Mesenteric fat pad (tissue), 1 donor: ENCODE measurements at places on chromosomes 11 and 22.

DNA sequence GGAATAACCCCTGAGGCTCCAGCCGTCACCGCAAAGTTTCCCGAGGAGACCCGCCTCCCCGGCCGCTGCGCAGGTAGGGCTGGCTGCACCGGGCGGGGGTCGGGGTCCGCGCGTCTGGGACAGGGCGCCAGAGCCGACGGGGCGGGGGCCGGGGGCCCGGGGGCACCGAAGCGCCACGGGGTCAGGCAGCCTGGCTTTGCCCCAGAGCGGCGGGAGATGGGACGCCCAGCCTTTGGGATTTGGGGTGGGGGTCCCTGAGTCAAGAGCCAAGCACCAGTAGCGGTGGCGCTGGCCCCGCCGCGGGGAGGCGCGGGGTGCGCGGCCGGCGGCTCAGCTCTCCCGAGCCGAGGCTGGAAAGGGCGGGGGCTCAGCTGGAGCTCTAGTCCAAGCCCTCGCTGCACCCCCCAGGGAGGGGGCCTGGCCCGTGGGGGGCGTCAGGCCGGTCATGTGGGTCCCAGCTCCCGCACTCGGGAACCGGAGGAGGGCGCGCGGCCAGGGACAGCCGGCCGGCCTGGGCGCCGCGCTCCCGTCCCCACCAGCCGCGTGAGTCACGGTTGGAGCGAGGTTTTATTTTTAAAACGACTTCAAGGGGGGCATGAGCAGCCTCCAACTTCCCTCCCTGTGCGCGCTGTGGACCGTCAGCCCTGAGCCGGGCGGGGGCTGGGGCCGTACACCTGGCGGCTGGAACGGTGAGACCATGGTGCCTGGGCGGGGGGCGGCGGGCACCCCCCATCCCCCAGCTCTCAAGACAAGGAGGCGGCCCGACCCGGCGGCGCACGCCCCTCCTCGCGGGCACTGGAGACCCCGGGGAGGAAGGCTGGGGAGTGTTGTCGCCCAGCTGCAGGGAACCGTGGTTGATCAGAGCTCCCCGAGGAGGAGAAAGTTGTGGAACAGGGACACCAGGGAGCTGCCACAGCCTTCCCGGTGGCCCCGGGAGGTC lies 626 bp downstream of the FLRT1 start:
- no peak for DNase-seq

DNA sequence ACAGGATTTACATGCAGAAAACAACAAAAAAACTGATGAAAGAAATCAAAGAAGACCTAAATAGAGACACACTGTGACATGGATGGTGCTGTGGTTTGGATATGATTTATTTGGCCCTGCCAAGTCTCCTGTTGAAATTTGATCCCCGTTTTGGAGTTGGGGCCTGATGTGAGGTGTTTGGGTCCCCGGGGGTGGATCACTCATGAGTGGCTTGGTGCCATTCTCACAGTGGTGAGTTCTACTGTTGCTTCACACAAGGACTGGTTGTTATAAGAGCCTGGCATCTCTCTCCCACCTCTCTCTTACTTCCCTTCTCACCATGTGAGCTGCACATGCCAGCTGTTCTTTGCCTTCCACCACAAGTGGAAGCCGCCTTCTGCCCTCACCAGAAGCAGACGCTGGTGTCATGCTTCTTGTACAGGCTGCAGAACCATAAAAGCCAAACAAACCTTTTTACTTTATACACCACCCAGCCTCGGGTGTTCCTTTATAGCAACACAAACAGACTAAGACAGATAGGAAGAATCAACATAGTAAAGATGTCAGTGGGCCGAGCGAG lies 7.8 kb upstream of the RTL6 start:
- no peak for DNase-seq

GRCh38 chr22:38460426-38460840 lies 5.4 kb upstream of the KCNJ4 start:
- DNase-seq = no peak

DNA sequence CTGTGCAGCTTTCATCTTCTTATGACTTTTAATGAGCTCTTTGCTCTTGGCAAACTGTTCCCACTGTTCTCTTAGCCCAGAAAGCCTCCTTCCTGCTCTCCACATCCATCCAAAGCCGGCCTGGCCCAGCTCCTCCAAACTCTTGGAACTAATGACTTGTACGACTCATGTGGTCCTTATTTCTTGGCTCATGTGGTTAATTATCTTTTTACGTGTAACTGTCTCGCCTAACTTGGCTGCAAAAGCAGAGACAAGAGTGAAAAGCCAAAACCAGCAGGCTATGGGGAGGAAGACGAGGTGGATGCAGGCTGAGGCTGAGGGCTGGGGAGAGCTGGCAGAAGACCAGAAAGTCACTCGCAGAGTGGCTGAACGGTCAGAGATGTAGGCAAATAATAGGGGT lies 5.5 kb downstream of the CSNK2A3 start:
- DNase-seq = no peak
